Stimulated activated CD4-positive, alpha-beta T cell treated with anti-CD3 and anti-CD28 coated beads, Interleukin-4, amount 100 ng/mL, for 24 hours (primary cell): ENCODE measurements at places on chromosomes 5 and 9.

DNA sequence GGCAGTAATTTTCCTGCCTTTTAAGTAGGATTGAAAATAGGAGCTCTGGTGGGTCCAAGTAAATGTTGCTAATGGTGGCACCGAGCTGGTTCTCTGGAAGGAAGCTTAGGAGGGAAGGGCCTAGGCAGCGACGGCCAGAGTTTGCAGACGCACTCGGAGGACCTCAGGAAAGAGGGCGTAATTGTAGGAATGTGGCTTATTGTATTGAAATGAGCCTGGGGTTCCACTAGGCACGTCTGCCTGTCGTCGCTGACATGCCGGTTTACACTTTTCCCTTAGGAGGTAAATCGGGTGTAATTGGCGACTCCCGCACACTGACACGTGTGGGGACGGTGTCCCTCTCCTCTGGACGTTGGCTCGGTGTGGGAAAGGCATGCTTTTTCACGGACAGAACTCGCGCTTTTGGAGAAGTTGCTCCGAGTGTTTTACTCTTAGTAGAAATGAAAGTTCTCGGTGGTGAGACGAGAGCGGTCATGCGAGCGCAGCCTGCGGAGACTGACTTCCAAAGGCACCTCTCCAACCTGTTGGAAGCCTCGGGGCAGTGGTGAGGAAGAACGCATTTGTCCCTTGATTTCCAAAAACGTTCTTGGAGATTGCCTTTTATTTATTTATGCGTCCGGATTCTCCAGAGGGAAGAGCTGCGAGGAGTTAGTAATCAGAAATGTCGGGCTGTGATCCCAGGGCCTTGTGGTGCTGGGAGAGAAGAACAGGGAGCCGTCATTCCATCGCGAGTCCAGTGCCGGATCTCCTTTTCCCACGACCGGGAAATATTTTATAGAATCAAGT, 1.3 kb downstream of the NR4A3 start:
- DNase-seq: peak; percentile 16

GRCh38 chr5:3124410-3124809, 372.9 kb upstream of the IRX2 start:
- no peak for DNase-seq

DNA sequence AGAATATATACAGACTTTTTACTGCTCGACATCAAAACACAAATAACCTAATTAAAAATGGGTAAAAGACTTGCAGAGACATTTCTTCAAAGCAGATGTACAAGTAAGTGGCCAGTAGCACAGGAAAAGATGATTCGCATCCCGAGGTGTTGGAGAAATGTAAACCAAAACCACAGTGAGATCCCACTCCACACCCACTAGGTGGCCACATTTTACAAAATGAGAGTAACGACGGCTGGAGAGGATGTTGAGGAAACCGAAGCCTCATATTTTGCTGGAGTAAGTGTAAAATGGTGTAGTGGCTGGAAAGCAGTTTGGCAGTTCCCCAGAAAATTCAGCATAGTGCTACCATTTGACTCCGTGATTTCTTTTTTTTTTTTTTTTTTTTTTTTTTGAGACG, 21.3 kb upstream of the GBGT1 start:
- DNase-seq: peak; percentile 52

- no peak for DNase-seq
Observed at GRCh38 chr5:6904860-6905259, 191.6 kb downstream of the TENT4A start.

DNA sequence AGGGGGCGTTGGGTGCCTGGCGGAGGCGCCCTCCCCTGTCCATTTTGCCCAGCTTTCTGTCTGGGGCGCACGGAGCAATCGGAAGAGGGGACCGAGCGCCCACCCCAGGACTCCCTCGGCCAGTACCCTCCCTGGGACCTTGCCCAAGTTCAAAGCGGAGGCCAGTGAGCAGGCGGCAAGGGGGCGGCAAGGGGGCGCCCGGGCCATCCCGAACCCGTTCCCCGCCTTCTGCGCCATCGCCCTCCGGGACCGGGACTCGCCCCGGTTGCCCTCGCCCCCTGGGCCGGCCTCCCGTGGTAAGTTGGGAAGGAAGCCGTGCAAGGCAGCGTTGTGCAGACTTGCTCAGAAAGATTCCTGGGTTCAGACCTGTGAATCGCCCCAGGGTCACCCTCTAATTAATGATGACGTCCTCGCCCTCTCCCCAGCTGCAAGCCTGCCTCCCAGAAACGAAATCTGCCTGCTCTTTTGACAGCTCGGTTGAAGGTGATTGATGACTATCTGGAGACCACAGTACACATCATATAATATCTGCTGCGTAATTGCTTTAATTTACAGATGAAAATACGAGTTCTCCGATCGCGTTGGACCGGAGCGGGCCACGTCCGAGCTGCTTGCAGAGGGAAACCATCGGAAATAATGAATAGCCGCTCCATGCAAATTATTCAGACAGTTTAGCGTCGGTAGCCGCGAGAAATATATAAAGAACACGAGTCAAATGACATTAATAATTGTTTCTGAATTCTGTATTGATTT, 1.4 kb upstream of the IRX4 start:
- DNase-seq: no peak

DNA sequence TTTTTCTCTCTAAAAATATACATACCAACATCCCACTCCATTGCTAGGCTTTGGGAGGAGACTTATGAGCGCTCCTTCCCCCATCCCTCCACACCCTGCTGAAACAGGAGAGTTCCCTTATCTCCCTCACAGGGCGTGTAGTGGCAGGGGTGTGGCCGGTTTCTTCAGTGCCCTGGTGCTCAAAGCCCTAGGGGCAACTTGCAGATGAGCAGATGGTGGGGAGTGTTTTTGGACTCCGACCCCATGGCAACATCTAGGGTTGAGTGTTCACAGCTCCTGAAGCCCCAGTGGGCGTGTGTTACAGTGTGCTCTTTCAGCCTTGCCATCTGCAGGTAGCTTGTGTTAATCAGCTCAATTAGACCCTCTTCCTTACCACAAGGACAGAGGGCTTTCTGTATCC, 409.5 kb downstream of the MAT2B start:
- DNase-seq: no peak

DNA sequence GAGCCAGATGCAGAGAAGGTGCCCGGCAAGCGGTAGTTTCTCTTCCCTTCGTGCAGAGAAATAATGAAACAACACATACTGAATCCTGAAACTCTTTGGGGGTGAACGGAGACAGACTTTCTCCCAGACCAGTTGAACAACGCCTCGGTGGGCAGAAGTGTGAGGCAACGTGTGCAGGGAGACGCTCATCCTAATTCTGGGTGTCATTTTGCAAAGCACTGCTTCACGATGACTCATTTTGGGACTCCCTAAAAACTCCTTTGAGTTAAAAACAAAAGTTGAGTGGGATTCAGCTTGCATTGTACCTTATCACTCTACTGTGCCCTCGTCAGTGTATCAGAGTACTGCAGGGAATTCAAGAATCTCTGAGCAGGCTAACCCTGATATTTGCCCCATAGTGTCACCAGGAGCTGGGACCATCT, 3.5 kb upstream of the NEK6 start:
- DNase-seq: peak; percentile 68

- no peak for DNase-seq
Observed at GRCh38 chr5:66689522-66690220, 93.5 kb downstream of the MAST4 start.

- no peak for DNase-seq
Observed at GRCh38 chr5:39211773-39212172, 7.6 kb downstream of the FYB1 start.

GRCh38 chr9:129036923-129037766, 719 bp downstream of the MIGA2 start:
- no peak for DNase-seq
